ENCODE measurements at places on chromosomes 11 and 22. TPM values are rescaled to one million over a fixed set of nuclear protein-coding genes. Genes with fewer than 3 reads are reported as not detected.
A peak's percentile ranks its signal among the peaks of the same experiment; 100 is the strongest.

DNA sequence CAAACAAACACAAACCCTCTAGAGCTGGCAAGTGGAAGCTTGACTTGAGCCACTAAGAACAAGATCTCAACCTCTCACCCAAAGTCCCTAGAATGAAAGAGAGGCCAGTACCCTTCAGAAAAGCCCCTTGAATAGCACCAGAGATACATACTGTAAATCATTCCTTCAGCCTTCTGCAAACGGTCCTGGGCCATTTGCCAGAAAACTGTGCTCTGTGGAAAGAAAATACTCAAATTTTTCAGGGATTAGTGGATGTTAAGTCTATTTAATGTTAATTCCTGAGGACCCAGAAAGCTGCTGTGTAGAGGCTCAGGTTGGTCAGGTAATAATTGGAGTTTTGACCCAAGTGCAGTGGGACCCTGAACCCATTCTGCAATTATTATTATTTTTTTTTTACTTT, 16.9 kb downstream of the SERPINH1 start:
- no peak for DNase-seq

DNA sequence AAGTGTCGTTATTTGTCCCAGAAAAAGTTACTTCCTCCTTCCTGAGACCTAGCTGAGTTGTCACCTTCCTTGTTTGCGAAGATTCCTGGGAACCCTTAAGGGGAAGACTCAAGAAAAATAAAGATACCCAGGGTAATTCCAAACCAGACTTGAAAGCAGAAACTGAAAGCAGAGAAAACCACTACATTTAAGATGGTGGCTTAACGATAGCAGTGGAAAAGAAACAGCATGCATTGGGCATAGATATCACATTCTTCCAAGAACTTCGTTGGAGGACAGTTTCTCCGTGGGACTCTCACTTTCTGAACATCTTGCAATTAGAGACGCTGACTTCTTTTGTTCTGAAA, 89.1 kb downstream of the FAM76B start:
- DNase-seq = no peak

GRCh38 chr11:96188243-96189006, 154.6 kb downstream of the MAML2 start:
- DNase-seq = peak; percentile 52

The NEFH gene
- total RNA-seq = 0.32 TPM

- peak; percentile 5 for DNase-seq
These were observed 258.0 kb downstream of the TENM4 start for GRCh38 chr11:79182794-79183193.

- DNase-seq = no peak
These were observed 20.6 kb downstream of the BCR start for GRCh38 chr22:23200898-23201297.

DNA sequence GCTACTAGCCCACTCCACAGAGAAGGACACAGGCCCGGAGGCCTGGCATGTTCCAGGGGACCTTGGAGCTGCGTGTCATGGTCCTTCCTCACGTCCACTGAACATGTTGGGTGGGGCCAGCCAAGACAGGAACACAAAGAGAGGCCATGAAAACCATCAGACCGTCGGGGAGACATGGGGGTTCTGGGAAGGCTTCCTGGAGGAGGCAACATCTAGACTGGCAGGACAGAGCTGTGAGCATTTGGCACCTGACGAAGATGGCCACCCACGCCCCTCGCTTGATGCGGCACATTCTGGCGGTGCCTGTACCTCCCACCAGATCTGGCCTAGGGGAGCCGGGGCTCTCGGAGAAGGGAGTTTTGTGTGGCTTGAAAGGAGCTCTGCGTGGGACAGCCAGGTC, 24.7 kb upstream of the ARHGAP8 start:
- no peak for DNase-seq

The NLRP6 gene
- not detected for total RNA-seq

Measured in fibroblast of villous mesenchyme (primary cell).